HFF-Myc (cell line): ENCODE measurements at places on chromosomes 5 and 9.
A peak's percentile ranks its signal among the peaks of the same experiment; 100 is the strongest.

- no peak for DNase-seq
Measured at GRCh38 chr5:178241231-178241663, 8.6 kb upstream of the PHYKPL start.

GRCh38 chr5:36988396-36988795 is 111.8 kb downstream of the NIPBL start:
- DNase-seq = no peak

DNA sequence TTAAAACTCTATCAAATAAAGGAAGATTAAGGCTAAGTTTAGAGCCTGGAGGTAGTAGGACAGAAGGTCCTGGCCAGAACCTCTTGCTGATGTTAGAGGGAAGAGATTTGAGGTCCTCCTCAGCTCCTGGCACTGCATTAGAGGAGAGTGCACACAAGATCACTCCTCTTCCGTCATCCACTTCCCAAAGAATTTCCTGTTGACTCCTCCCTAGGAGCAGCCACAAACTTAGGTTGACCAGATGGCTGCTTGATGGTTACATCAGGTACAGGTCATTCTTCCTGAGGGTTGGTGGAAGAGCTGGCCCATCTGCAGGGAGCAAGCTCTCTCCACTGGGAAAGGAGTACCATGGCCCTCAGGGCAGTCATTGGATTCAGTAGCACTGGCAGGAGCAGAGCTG is 93.9 kb upstream of the IL33 start:
- no peak for DNase-seq

DNA sequence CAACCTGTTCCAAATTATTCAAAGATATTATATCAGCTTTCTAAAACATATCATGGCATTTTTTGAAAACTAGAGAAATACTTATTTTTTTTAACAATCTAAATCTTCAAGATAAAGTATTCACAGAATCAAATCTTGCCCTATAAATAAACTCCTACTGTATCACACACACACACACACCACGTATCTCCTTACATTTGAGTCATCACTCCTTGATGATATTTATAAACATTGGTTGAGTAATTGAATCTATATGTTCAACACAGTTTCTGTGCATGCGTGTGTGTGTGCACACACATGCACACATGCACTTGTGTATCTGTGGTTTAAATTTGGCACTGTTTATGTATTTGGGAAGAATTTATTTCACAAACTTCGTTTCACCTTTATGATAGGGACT is 1716.4 kb downstream of the EFNA5 start:
- no peak for DNase-seq

DNA sequence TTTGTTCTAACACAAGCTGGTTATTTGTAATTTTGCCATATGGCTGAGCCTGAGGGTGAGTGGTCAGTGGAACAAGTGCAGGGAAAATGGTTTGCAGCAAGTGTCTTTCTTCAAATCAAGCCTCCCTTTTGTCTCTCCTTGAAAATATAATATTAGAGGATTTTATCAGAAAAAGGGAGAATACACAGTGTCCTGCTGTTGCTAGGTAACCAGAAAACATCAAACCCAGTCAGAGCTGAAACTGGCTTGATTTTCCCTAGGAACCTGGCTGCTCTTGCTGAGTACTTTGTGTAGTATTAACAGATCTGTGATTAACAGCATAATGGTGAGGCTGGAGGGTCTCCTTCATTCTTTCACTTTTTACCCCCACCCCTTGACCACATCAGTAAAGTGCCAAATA is 314.0 kb downstream of the ARHGEF28 start:
- DNase-seq = no peak

DNA sequence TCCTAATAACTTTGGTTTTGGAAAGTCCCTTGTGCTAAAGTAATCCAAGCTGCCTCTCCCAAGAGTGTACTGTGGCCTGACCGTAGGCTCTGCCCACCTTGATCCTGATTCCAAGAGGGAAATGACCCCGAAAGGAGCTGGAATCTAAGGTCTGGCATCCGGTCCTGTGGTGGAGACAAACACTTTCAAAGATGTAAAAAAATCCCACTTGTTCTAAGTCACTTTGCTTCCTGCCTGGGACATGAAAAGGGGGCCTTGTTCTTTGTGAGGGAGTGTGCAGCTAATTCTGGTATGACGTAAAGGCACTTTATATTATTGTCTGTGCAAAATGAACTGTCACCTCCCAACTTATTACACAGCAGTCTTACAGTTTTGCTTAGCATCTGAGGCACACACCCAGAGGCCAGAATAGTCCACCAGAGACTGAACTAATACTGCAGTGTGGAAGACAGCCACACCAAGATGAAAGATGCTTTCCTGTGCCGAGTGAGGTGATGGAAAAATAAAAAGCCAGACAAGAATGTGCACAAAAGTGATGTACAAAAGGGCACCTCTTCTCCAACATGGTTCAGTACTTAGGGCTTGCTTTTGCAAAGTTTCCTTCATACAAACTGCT is 128.7 kb downstream of the SLC12A2 start:
- DNase-seq = no peak

DNA sequence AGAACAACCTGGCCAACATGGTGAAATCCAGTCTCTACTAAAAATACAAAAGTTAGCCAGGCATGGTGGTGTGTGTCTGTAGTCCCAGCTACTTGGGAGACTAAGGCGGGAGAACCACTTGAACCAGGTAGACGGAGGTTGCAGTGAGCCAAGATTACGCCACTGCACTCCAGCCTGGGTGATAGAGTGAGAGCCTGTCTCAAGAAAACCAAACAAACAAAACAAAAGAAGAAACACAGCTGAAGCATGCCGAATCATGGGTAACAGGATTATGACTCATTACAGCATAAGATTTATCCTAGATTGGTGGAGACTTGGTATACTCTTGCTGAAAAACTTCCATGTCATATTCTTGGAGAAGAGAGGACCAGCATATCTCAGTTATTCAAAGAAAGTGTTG is 236.7 kb upstream of the CCNH start:
- DNase-seq = no peak

GRCh38 chr9:87212605-87213021 is 265.3 kb upstream of the GAS1 start:
- DNase-seq = peak; percentile 59

DNA sequence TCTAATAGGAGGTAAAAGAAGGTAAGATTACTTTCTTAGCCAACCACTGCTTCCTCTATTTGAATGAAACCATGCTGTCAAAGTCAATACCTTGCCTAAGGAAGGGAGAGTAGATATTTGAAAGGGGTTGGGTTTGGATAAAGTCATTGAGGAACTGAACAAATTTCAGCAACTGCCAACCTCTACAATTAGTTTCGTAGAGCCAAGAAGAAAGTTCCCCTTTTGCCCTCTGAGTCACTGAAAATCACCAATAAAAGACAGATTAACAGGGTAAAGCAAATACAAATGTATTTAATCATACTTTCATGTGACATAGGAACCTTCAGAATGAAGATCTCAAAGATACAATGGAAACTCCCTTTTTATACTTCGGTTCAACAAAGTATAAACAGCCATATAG is 615.7 kb downstream of the GABRG2 start:
- DNase-seq = no peak
